ENCODE measurements at places on chromosomes 5 and 9. TPM values are rescaled to one million over a fixed set of nuclear protein-coding genes. Genes with fewer than 3 reads are reported as not detected.

Gene DAB2IP
- total RNA-seq, result 48.3 TPM

DNA sequence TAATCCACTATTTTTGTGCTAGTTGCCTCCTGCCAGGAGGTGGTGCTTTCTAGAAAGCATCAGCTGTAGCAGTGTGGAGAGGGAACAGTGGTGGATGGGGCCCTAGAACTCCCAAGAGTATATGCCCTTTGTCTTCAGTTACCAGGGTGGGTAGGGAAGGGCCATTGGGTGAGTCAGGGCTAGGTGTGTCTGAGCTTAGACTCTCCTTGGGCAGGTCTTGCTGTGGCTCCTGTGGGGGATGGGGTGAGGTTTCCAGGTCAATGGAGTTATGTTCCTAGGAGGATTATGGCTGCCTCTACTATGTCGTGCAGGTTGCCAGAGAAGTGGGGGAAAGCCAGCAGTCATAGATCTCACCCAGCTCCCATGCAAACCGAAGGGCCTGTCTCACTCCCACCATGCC, 11.3 kb upstream of the ADAMTS12 start:
- DNase-seq, result no peak

DNA sequence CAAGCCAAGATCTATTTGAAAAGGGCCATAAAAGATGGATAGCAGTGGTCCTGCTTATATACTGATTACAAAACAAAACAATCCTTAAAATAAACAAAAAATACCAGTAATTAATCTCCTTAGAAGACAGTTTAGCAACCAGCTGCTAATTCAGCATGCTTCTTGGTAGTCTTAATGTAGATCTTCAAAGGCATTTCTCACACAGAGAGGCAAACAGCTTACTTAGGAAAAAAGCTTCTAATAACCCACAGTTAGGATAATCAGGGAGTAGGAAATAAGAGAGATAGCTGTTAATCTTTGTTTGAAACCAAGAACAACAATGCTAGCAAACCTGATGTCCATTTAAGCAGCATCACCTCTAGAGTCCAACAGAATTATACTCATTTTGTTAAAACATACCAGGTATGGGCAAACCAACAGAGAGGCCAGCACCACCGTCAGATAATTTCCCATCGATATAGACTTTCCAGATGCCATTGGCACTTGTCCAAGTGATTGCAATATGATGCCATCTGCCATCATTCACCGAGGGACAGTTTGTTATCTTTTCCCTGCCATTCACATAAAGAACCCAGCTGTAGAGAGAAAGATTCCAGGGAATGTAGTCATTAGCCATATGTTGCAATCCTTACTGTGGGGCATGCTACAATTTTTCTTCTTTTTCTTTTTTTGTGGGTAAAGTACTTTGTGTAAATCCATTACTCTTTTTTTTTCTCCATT, 105.6 kb upstream of the TXNDC8 start:
- no peak for DNase-seq

Gene APBB3
- 36.2 TPM for total RNA-seq

GRCh38 chr5:53426512-53426830, 54.0 kb upstream of the FST start:
- no peak for DNase-seq

GRCh38 chr5:150515446-150515845, 7.5 kb downstream of the NDST1 start:
- no peak for DNase-seq
